ENCODE measurements at places on chromosomes 3 and 15.
A peak's percentile ranks its signal among the peaks of the same experiment; 100 is the strongest.

GRCh38 chr15:31080591-31081014 lies 20.9 kb downstream of the TRPM1 start:
- DNase-seq = no peak

DNA sequence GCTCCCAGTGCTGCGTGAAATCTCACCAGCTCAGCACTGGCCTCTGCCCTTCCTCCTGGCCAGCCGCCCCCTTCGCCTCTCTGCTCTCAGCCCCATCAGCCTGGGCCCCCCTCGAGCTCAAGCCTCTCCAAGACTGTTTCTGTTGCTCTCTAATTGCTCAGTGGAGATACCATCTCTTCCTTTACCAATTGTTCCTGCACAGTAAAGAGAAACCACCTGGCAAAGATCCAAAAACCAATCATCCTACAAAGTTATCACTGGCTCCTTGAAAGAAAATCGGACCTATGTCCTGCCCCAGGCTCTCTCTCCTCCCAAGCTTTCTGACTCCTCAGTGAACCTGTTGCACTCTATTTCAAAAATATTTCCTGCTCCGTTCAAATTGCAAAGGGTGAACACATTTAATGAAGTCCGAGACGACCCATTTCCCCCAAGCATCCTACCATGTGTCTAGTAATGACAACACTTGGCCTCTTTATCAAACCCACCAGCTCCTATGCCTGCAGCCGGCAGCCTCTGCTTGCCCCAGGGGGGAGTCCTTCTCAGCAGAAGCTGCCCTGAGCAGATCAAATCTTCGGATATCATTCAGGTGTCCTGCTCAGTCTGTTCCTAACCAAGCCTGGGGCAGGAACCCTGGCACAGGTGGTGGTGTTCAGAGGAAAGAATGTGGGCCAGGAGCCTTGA lies 53.7 kb upstream of the FAM174B start:
- DNase-seq = no peak

DNA sequence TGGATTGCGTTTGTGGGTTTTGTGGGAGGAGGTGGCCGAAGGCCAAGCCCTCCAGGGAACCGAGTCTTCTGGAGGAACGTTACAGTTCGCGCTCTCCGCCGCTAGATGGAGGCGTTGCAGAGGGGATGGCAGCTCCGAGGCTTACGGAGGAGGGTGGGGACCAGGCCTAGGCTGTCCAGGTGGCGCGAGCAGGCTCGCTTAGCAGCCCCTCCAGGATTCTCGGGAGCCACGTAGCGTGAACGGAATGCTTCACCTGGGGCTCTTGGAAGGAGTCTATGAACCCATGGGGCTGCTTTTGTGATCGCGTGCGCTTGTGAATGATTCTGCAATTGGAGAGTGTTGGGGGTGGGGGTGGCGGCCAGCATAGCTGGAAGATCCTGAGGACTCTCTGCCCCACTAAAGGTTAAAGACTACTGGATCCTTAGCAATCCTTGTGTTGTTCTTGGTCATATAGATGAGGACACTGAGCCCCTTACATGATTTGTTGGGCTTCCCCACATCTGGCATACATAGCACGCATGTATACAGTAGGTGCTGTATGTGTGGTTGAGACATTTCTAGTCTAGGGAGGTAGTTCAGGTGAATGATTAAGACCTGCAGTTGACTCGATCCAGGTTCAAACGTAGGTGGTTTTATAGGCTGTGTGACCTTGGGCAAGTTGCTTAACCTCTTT lies 25.7 kb downstream of the FAM3D start:
- DNase-seq = no peak

GRCh38 chr3:195250473-195251251 lies 20.3 kb downstream of the XXYLT1 start:
- DNase-seq = peak; percentile 74

GRCh38 chr3:151879679-151880415 lies 6.4 kb downstream of the SUCNR1 start:
- DNase-seq = no peak

DNA sequence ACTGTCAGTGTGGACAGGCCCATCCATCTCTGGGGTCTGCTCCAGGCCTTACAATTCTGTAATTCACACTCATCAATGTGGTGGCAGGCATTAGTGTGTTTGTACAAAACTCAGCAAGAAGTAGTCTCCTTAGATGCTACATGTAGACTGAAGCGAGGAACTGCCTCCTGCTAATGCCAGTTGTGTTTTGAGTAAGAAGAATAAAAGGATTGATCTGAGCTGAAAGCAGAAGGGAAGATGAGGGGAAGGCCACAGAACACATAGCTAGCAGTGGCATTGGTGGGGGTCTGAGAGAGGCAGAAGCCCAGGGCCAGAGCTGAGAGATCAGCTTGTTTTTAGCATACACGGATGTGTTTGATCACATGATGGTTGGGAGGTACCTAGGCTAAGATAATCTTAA lies 144.1 kb downstream of the TIGIT start:
- DNase-seq = no peak

GRCh38 chr15:77608774-77609173 lies 23.9 kb downstream of the LINGO1 start:
- no peak for DNase-seq

GRCh38 chr3:121111914-121112612 lies 204.1 kb downstream of the STXBP5L start:
- DNase-seq = no peak

DNA sequence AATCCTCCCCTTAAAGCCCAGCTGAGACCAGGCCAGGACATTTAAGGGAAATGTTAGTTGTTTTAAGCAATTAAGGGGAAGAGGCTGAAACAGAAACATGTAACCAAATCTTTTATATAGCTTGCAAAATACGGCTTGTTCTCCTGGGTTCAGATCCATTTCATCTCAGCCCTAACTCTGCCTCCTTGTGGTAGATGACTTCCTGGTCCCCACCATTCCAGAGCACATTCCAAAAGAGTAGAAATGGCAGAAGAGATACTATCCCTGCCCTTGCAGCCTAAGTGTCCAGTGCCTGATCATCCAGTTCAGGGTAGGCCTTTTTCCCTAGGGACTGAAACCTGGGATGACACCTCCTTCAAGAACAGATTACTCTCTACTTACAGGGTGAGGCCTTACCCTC lies 266.2 kb upstream of the VEPH1 start:
- no peak for DNase-seq

DNA sequence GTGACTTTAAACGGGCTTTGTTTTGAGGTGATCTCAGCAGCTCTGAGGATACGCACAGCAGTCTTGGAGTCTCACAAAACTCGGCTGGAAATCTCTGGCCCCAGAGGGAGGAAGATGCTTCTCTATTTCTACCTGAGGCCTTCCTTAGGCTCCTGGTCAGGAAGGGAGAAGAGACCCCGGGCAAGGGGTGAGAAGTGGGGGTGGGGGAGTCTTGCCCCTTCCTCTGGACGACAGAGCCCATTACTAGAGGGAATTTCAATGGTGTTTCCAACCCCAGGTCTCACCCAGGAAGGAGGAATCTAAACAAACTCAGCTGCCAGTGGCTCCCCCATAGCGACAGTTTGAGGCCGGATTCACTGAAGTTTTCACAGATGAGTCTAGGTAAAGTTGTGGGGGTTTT lies 37.4 kb upstream of the PCSK6 start:
- no peak for DNase-seq

DNA sequence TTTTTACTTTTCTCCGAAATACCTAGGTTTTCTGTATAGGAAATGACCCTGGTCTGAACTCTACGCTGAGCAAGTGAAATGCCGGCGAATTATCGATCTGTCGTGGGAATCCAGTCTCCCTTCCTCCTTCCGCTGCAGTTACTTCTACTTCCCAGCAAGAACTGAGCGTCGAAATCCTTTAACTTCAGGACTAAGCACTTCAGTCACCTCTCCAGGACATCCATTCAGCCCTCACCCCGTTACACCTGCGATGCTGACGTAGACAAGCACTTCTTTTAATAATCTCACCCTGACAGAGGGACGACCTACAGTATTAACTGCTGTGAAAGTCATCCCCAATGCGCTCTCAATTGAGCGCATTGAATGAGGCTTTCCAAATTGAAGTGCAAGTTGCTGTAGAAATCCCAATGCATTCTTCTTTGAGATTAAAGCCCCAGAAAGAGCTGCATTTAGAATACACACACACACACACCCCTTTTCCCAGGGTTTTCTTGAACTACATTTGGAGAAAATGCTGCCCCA lies 1.3 kb downstream of the TOP2B start:
- DNase-seq = peak; percentile 4

- DNase-seq = peak; percentile 46
Observed at GRCh38 chr3:139434764-139435307, 41.5 kb downstream of the RBP2 start.

- no peak for DNase-seq
Observed at GRCh38 chr3:4350789-4351163, 47.6 kb downstream of the SETMAR start.

DNA sequence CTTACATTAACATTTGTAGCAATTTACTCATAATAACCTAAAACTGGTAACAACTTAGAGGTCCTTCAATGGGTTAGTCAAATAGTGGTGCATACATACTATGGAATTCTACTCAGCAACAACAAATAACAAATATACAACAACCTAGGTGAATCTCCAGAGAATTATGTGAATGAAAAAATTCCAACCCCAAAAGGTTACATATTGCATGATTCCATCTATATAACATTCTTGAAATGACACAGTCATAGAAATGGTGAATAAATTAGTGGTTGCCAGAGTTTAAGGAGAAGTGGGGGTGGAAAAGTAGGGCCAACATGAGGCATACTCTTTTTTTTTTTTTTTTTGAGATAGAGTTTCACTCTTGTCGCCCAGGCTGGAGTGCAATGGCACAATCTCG lies 12.7 kb upstream of the SNTN start:
- DNase-seq = no peak

- no peak for DNase-seq
Observed at GRCh38 chr15:51838270-51838669, 8.8 kb downstream of the TMOD3 start.

DNA sequence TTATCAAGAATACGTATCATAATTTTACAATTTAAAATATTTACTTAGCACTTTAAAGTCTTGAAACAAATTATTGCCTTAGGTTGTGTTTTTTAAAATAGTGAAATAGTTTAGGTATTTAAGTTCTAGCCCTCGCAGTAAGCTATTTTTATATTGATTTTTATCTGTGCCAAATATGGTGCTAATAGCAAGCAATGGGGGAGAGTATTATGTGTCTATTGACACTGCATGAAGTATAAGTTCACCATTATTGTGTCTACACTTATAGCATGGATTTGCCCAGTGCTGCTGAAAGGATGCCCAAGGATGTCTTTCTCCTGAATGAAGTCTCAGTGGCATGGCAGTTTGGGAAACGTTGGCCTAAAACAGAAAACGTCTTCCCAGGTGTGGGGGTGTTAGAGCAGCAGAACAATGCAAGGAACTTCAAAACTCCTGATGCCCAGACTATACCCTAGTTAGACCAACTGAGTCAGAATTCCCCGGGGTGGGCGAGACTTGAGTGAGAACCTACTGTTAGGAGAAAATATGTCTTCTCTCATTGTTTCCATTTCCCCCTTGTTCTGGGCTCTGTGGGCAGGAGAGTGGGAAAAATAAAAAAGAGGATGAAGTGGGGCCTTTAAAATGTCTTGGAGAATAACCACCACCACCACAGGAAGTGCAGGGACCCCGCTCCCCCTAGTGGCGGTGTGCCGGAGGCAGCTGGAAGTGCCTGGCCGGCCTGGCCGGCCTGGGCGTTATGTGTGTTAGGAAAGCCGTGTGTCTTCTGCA lies 104.2 kb upstream of the SLC7A14 start:
- DNase-seq = peak; percentile 61

DNA sequence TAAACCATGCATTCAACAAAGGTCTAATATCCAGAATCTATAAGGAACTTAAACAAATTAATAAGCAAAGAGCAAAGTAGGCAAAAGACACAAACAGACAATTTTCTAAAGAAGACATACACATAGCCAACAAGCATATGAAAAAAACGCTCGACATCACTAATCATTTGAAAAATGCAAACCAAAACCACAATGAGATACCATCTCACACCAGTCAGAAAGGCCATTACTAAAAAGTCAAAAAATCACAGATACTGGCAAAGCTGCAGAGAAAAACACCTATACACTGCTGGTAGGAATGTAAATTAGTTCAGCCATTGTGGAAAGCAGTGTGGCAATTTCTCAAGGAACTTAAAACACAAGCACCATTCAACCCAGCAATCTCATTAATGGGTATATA lies 53.8 kb downstream of the FSIP1 start:
- DNase-seq = no peak

GRCh38 chr3:160986069-160986468 lies 119.1 kb downstream of the B3GALNT1 start:
- no peak for DNase-seq

GRCh38 chr3:31704591-31705179 lies 172.0 kb downstream of the STT3B start:
- DNase-seq = no peak

- no peak for DNase-seq
Observed at GRCh38 chr3:157109267-157110141, 50.4 kb downstream of the CCNL1 start.

GRCh38 chr15:89444241-89445225 lies 51.9 kb downstream of the RHCG start:
- no peak for DNase-seq
